ENCODE measurements at places on chromosomes 1 and 21.
A peak's percentile ranks its signal among the peaks of the same experiment; 100 is the strongest.

DNA sequence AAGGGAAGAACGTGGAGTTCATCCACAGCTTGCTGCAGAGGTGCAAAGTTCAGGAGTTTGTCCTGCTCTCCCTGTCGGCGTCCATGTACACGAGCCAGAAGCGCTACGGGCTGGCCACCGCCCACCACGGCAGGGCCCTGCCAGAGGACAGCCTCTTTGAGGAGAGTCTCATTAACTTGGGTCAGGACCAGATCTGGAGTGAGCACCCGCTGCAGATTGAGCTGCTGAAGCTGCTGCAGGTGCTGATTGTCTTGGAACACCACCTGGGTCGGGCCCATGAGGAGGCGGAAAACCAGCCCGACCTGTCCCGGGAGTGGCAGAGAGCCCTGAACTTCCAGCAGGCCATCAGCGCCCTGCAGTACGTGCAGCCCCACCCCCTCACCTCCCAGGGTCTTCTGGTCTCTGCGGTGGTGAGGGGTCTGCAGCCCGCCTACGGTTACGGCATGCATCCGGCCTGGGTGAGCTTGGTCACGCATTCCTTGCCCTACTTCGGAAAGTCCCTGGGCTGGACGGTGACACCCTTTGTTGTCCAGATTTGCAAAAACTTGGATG is 73.8 kb upstream of the MORC3 start:
- no peak for DNase-seq

DNA sequence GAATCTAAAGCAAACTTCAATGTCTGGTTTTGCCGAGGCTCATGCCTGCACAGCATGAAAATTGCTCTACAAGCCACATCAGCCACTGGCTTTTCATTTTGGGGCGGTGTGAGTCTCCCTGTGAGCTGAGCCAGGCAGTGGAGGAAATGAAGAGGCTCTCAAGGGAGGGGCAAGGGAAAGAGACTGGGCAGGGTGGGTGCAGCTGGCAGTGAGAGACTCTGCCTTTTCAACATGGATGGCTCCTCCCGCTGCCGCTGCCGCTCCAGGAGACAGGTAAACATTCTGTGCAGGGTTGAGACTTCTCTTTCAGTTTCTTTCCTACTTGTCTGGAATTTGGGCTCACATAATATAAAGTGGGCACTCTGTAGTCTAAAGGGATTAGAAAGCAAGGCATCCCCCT is 11.3 kb upstream of the CTSE start:
- no peak for DNase-seq

DNA sequence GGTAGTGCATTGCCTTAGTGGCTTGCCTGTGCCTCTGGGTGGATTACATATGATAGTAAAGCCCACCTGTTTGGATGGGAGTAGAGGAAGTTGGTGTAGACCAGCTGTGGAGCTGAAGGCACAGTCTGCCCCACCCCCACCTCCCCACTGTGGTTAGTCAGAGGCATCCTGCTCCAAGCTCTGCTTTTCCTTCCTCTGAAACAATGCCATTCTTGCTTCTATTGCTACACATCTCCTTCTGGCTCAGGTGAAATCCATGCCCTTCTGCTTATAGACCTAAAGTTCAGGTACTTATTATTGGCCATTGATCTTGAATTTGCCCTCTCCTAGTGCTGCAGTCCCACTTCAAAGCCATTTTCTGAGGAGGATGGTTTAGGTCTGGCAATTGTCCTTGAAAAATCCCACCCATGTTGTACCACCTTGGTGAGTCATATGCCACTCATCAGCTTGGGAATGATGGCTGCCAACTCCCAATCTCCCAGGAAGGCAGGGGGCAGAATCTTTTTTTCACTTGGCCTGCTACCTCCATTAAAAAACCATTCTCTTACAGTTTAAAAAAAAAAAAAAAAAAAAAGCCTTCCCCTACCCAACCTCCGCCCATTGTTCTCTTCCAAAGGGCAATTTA is 6.7 kb upstream of the TXLNA start:
- no peak for DNase-seq

GRCh38 chr1:16015960-16016901 is 1.6 kb downstream of the HSPB7 start:
- DNase-seq: no peak

DNA sequence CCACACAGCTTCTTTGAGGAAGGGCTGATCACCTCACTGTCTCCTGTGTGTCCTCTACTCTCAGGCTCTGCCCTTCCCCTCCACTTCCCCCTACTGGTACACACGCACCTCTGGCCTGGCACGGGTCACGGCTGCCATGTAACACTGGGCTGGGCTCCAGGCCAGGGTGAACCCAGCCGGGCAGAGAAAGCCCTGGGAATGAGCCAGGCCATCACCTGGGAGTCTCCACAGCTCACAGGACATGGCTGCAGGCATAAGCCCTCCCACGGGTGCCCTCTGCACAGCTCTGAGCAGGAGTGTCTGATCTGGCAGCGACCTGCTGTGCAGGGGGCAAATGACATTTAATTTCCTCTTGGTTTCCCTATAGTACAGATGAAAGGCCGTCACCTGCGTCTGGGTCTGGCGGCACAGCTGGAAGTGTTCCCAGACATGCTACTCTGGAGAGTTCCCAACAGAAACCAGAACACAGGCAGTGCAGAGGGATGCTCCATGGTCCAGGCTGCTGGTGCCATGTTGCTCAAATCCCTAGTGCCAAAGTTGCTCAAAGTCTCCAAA is 61.2 kb downstream of the ERI3 start:
- DNase-seq: no peak

- DNase-seq: no peak
Measured at GRCh38 chr1:205626216-205626615, 5.6 kb downstream of the ELK4 start.

GRCh38 chr1:171841931-171842761 is 848 bp downstream of the DNM3 start:
- DNase-seq: peak; percentile 24

- peak; percentile 38 for DNase-seq
Measured at GRCh38 chr1:30379684-30380624, 343.4 kb downstream of the MATN1 start.

GRCh38 chr1:78333502-78333901 is 157.3 kb upstream of the PTGFR start:
- peak; percentile 2 for DNase-seq

DNA sequence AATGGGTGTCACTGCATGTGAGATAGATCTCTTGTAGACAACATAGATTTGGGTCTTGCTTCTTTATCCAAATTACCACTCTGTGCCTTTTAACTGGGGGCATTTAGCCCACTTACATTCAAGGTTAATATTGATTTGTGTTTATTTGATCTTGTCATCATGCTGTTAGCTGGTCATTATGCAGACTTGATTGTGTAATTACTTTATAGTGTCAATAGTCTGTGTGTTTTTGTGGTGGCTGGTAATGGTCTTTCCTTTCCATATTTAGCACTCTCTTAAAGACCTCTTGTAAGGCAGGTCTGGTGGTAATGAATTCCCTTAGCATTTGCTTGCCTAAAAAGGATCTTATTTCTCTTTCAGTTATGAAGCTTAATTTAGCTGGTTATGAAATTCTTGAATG is 29.6 kb downstream of the ZNF691 start:
- DNase-seq: no peak

DNA sequence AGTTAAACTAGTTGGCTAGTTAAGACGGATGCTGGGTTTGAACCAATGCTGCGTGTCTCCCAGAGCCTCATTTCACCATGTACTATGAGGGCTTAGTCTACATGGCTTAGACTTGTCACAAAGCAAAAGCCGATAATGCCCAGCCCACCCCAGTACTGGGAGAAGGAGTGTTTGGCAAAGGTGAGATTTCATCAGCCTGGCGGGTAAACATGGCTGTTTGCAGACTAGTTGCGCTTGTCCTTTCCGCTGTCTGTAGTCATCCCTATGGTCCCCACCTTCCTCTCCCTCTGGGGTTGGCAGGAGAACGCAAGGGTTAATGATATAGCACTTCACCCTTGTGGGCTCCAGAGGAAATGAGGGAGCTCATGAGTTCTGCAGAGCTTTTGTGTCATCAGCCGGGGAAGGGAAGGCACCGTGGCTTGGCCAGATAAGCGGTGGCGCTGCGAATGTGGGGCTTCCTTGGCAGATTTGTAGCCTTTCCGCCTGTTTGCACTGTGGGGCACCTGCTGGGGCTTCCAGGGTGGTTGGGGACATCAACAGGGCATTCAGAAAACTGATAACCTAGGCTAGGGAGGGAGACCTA is 29.2 kb downstream of the SOX13 start:
- no peak for DNase-seq

DNA sequence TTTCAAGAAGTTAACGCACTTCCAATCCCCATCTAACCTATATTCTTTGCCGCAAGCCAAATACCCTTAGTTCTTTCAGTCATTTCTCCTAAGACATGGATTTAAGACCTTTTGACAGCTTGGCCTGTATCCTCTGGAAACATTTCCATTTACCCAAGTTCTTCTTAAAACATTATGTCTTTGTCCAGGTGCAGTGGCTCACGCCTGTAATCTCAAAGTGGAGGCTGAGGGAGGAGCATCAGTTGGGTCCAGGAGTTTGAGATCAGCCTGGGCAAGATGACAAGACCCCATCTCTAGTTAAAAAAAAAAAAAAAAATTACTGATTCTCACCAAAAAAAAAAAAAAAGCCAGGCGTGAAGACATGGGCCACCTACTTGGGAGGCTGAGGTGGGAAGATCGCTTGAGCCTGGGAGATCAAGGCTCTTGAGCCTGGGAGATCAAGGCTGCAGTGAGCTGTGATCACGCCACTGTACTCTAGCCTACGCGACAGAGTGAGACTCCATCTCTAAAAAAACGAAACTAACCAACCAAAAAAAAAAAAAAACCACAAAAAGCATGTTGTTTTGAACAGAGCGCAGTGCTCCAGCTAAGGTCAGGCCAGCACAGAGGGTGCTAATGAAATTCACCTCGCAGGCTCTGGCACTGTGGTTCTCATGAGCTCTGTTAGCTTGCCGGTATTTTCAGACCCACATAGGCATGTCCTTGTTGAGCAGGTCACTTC is 36.0 kb downstream of the NUAK2 start:
- DNase-seq: peak; percentile 72

- no peak for DNase-seq
Measured at GRCh38 chr21:25905126-25905525, 170.4 kb downstream of the GABPA start.

DNA sequence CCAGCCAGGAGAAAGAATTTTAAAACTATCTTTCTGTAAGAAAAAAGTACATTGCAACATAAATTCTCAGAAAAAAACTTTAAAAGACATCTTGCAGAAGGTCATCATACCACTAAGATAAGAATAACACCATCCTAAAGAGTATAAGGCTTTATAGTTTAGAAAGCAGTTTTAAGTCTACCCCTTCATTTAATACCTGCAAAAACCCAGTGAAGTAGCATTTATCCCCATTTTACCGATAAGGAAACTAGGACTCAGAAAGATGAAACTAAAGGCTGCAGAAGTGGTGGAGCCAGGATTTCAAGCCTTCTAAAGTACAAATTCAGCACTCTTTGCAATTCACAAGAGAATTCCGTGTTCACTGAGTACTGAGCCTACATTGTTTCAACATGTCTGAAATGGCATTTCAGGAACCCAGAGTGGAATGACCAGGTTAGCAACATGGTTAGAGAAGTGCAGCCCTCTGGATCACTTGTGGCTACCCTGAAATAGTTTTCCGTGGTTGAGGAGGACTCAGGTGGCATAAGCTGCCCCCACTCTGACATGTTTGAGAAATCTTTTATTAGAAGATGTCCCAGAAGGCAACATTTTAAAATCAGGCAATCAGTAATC is 6.7 kb downstream of the MYCL start:
- DNase-seq: no peak

DNA sequence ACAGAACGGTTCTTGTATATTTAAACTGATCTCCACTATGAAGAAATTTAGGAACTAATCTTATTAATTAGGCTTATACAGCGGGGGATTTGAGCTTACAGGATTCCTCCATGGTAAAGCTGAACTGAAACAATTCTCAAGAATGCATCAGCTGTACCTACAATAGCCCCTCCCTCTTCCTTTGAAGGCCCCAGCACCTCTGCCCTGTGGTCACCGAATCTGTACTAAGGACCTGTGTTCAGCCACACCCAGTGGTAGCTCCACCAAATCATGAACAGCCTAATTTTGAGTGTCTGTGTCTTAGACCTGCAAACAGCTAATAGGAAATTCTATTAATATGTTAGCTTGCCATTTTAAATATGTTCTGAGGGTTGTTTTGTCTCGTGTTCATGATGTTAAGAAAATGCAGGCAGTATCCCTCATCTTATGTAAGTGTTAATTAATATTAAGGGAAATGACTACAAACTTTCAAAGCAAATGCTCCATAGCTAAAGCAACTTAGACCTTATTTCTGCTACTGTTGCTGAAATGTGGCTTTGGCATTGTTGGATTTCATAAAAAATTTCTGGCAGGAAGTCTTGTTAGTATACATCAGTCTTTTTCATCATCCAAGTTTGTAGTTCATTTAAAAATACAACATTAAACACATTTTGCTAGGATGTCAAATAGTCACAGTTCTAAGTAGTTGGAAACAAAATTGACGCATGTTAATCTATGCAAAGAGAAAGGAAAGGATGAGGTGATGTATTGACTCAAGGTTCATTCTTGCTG is 147.2 kb downstream of the NR5A2 start:
- no peak for DNase-seq

- no peak for DNase-seq
Measured at GRCh38 chr1:185581961-185582725, 152.0 kb upstream of the HMCN1 start.

GRCh38 chr1:3700631-3701030 is 48.3 kb downstream of the TP73 start:
- DNase-seq: no peak

DNA sequence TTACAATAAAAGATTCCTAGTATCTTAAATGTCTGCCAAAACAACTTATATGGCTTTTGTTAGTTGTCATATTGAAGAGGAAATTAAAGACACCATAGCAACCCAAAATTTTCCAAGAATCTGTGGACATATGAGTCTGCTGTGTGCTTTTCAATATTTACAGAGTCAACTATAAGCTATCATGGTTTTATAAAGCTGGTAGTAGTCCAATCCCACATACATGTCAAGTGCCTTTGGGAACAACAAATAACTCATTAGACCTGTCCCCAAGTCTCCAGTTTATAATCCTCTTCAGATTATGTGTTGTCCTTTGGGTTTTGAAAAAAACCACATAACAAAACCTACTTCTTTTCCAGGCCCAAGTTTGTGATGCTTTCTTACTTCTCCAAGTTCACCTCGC is 293.8 kb upstream of the USP25 start:
- DNase-seq: no peak

- no peak for DNase-seq
Measured at GRCh38 chr1:73097917-73098316, 815.6 kb upstream of the NEGR1 start.

DNA sequence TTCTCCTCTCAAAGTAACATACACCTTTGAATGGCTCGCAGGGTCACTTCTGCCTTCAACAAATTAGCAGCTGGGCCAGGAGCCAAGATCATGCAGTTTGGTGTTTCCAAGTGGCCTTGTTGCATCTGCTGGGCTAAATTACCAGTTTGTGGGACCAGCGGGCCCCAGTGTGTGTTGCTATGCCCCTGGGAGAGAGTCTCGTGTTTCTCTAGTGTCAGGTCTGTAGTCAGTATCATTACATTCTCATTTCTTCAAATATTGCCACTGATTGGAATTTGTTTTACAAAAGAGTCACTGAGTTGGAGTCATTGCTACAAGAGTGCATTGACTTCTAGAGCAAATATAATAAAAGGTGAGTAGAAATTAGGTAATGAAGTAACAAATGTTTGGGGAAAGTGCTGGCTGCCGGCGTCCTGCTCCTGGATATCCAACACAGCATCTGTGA is 35.5 kb downstream of the RHOU start:
- DNase-seq: no peak

All from CD4-positive, alpha-beta T cell treated with Interleukin-4 for 1 hour (primary cell).